Endothelial cell of umbilical vein (primary cell): ENCODE measurements at places on chromosomes 2 and 18. TPM values are rescaled to one million over a fixed set of nuclear protein-coding genes. Genes with fewer than 3 reads are reported as not detected.

GRCh38 chr2:28423856-28424605 is 31.4 kb downstream of the FOSL2 start:
- no peak for DNase-seq

DNA sequence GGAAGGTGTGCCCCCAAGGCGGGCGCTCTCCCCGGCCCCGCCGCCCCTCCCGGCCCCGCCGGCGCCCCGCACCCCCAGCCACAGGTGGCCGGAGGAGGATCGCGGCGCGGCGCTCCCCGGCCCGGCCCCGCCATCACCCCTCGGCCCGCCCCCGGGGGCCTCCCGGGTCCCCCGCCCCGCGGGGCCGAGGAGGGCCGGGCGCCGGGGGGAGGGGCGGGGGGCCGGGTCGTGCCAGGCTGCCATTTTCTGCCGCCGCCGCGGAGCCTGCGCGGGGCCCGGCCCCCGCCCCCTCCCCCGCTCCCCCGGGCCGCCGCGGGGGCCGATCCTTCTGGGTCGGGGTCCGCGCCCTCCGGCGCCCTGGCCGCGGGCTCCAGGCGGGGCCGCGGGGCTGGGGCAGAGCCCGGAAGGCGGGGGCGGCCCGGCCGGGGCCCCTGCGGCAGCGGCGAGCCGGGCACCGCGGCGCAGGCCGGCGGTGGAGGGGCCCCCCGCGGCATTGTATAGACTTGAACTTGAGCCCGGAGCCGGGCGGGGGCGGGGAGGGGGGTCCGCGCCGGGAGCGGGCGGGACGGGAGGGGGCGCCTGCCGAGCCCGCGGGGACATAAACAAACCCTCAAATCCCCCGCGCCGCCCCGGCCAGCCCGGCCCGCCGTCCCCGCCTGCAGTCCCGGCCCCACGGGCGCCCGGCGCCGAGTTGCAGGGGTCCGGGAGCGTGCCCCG is 556 bp downstream of the DNMT3A start:
- no peak for DNase-seq

Gene MREG
- total RNA-seq = 3.1 and 3.9 TPM in 2 replicates

Gene PSTPIP2
- total RNA-seq = 1.6 and 3.4 TPM in 2 replicates

DNA sequence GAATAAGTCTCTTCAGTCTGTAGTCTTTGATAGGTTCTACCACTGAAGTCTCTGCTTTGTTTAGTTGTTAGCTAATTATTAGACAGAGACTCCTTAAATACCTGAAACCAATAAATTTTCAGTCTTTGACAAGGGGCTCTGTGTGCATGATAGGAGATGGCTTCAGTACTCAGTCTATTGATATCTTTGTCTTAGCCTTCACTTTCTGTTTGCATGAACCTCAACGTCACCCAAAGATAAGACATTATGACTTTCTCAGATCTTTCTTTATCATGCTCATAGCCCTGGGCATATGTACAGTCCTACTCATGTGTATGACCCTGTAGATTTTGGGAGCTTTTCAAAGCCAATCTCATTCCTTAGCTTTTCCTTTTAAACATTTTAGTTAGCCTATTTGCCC is 183.5 kb upstream of the GCFC2 start:
- DNase-seq = no peak

DNA sequence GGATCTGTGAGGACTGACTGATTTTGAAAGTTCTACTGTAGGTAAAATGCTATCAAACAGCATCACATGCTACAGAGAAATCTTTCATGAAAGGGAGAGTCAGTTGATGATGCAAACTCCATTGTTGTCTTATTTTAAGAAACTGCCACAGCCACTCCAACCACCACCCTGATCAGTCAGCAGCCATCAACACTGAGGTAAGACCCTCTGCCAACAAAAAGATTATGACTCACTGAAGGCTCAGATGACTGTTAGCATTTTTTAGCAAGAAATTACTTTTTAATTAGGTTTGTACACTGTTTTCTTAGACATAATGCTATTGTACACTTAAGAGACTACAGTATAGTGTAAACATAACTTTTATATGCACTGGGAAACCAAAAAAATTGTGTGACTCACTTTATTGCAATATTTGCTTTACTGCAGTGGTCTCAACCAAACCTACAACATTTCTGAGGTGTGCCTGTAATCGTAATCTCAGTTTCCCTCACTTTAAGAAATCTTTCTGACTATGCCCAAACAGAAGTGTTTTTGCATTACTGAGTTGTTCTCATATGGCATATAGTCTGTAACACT is 42.8 kb downstream of the METTL8 start:
- peak; percentile 85 for DNase-seq

DNA sequence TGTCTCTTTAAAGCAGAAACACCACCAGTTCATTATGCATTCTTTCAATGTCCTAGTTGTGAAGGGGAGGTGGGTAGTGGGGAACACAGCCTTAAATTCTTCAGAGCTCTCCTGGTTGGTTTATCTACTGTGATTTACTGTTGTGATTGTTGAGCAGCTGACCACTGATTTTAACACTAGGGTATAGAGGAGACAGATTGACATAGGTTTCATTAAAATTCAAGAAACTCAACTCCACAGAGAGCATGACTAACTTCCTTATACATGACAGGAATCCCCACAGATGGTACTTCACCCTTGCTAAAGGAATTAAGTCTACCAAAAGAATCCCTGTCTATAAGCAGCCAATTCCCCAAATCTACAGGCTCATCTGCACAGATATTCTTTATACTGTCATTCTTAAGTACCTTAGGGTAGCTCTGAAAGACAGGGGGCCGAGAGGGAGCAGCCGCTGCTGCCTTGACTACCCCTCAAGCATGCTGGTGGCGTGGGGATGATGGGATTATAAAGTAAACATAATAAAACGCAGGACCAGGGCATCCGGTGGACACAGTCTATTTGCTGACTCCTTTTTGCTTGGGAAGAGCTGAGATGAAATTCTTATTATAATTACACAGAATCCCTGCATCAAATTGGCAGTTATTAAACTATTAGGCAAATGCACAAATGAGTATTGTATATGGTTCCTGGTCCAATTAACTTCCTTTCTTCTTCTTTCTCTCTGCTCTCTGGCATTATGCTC is 1377.6 kb upstream of the PIK3C3 start:
- no peak for DNase-seq

- no peak for DNase-seq
Measured at GRCh38 chr2:128772671-128773070, 454.0 kb upstream of the HS6ST1 start.

DNA sequence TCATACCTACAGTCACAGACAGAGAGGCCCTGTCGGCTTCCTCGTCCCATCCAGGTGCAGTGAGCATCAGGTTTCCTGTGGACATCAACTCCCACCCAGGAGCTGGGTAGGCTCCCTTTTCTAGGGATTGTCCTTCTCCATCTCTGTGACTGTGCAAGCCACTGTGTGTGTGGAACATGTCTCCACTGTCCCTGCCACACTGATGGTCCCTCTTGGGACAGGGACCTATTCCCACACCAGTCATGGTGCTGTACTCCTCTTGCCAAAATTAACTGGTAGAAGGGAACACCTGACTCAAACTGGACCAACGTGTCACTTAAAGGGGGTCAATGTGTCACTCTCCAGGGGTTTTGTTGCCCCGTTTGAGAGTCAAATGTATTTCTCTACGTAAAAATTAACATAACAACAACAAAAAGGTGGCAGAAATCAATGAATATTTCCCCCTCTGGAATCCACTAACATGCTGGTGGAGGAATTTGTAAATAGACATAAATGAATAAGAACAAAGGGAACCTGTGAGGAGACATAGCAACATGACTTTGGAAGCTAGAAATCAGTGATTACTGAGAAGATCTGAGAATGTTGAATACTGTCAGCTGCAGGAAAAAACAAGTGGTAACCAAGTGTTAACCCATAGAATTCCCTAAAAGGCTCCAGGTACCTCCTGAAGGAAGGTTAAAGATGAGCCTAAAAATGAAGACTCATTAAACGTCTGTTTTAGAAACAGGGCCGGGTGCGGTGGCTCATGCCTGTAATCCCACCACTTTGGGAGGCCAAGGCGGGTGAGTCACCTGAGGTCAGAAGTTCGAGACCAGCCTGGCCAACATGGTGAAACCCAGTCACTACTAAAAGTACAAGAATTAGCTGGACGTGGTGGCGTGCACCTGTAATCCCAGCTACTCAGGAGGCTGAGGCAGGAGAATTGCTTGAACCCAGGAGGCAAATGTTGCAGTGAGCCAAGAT is 40.4 kb downstream of the SH2D6 start:
- no peak for DNase-seq

DNA sequence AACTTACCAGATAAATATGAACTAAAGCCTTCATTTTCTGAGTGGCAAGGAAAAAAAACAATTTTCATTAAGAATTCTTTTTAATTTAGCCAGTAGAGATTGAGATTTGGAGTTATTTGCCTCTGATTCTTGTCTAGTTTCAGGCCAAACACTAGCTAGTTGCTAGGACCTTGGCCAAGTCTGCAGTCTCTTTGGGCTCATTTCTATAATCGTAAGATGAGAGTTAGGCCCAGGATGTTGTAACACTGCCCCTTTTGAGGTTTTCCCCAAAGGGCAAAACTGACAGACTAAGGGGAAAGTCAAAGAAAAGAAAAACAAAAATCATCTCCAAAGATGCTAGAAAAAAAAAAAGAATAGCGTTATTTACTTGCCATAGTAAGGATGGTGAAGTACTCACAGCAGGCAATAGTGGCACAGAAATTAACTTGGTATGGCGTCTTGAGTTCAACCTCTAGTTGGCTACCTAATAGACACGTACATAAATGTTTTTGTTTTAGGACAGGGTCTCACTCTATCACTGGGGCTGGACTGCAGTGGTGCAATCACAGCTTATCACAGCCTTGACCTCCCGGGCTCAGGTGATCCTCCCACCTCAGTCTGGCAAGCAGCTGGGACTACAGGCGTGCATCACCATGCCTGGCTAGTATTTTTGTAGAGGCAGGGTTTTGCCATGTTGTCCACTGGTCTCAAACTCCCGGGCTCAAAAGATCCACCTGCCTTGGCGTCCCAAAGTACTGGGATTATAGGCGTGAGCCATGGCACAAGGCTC is 23.0 kb upstream of the ADAM17 start:
- no peak for DNase-seq

Gene PLEKHH2
- 0.58 and 1.1 TPM in 2 replicates for total RNA-seq

DNA sequence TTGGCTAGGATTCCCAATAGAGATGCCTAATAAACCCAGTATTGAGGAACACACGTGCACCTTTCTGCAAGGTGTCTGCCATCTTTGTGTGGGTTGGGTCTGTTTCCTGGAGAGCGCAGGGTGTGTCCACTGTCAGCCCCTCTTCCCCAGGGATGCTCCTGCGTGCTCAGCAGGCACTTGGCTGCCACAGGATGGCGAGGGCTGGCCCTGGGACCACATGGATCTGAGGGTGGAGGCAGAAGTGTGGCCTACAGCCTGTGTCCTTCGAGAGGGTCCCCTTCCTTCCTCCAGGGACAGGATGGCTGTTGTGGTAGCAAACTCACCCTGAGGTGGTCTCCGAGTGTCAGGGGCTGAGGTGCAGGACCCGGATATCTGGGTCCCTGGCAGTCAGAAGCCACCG is 78.0 kb upstream of the PXDN start:
- DNase-seq = no peak

GRCh38 chr18:41543815-41544214 is 411.2 kb upstream of the PIK3C3 start:
- DNase-seq = no peak

GRCh38 chr18:77057006-77057395 is 75.6 kb downstream of the MBP start:
- no peak for DNase-seq

DNA sequence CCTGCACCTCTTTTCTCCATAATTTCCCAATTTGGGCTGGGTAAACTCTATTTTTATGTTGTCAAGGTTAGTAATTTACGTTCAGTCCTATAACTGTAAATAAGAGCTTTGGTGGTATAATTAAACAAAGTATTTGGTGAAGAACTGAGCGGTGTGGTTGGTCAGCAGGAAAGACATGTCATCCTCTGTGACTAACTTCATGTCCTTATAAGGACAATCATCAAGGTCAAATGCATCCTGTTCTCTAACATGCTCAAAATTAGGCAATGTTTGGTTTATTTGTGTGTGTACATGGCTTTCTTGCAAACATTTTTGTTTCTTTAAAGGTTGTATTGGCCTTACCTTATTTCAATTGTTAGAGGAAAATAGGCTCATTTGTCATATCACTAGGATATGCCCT is 121.5 kb upstream of the NABP1 start:
- DNase-seq = no peak

DNA sequence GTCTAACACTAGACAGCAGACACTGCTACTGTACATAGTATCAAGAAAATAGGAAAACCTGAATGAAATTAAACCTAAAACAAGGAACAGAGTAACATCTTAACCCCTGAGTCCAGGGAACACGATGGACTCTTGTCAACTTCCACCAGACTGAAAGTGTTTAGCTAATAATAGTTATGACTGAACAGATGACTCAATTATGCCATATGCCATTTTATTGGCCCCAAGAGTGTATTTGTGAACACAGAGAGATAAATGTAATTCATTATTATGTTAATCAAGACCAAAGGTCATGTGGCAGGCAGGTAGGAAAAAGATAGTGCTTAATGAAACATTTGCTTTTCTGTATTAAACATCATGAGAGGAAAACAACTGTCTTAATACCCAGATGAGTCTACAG is 58.0 kb downstream of the NYAP2 start:
- DNase-seq = no peak

DNA sequence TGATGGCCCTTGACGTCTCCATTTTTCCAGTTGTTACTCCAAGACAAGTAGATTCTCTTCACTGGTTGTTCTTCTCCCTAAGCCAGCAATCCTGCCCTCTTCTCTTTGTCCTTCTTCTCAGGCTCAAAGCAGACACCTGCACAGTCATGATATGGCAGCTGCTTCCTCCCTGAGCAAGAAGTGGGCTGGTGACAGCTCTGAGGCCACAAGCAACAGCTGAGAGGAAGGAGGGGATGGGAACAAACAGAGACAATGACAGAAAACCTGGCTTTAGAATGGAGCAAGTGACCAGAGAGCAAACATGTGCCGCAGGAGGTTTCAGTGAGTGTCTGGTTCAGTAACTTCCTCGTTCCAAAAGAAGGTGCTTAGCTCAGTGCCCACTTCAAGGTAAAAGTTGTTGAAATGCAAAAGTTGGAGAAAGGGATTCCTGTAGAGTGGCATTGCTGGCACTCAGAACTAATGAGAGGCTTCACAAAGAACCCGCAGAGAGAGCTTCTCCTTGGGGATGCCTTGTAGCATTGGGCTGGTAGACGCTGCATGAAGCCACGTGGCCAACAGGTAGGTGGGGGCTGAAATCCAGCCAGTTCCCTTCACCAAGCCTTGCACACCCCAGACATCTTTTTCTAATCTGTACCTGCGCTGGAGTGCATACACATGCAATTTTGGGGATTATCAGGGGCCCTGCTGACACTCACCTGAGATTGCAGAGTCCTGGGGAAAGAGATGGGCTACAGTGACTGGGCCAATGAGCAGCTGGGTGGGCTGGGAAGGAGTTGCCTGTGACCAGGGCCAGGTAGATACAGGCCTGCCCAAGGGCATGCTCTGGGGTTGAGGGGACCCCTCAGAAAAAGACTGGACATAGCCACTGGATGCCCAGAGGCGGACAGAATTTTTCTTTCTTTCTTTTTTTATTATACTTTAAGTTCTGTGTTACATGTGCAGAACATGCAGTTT is 153.3 kb upstream of the RAB12 start:
- DNase-seq = no peak

GRCh38 chr2:58971511-58972360 is 730.6 kb upstream of the FANCL start:
- no peak for DNase-seq

Gene PPP1R1C
- total RNA-seq = 0.55 TPM in 1 of 2 replicates, not detected in the other

GRCh38 chr18:37402735-37403099 is 162.9 kb downstream of the CELF4 start:
- no peak for DNase-seq

Gene ICOS
- not detected in 2 replicates for total RNA-seq

Gene KRTCAP3
- 4.0 and 4.6 TPM in 2 replicates for total RNA-seq

GRCh38 chr2:164887434-164888144 is 46.0 kb upstream of the COBLL1 start:
- DNase-seq = no peak

GRCh38 chr2:206993396-206993911 is 54.1 kb downstream of the CPO start:
- no peak for DNase-seq
